ENCODE measurements at places on chromosomes 2 and 18.

GRCh38 chr2:54083021-54083420 lies 32.4 kb upstream of the ACYP2 start:
- no peak for DNase-seq

- no peak for DNase-seq
Measured at GRCh38 chr2:239263669-239264491, 136.9 kb downstream of the HDAC4 start.

- DNase-seq, result no peak
Measured at GRCh38 chr2:114005110-114005783, 115.4 kb downstream of the ACTR3 start.

GRCh38 chr2:9212661-9213411 lies 6.2 kb downstream of the ASAP2 start:
- DNase-seq, result no peak

GRCh38 chr2:231666171-231667095 lies 41.9 kb upstream of the PTMA start:
- DNase-seq, result no peak

- peak; percentile 1 for DNase-seq
Measured at GRCh38 chr18:26710470-26711096, 154.9 kb downstream of the AQP4 start.

DNA sequence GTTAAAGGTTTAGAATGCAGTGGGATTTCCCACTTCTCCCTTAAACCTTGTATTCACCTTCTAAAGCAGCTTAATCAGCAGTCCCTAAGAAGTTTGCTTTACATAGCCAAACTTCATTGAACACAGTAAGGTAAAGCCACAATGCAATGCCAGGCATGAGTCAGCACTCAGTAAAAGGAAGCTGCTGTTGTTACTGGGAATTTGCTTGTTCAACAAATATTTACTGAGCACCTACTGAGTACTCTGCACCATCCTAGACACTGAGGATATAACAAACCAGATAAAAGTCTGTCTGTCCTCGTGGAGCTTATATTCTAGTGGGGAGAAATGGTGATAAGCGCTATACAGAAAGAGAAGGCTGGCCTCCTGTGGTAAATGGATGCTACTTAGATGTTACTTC lies 162.7 kb downstream of the PKP4 start:
- no peak for DNase-seq

- DNase-seq, result no peak
Measured at GRCh38 chr2:211435331-211435730, 878.9 kb downstream of the CPS1 start.

Data from activated naive CD8-positive, alpha-beta T cell treated with anti-CD3 and anti-CD28 coated beads for 36 hours (primary cell).